ENCODE measurements at places on chromosomes 3 and 15. TPM values are rescaled to one million over a fixed set of nuclear protein-coding genes. Genes with fewer than 3 reads are reported as not detected.

DNA sequence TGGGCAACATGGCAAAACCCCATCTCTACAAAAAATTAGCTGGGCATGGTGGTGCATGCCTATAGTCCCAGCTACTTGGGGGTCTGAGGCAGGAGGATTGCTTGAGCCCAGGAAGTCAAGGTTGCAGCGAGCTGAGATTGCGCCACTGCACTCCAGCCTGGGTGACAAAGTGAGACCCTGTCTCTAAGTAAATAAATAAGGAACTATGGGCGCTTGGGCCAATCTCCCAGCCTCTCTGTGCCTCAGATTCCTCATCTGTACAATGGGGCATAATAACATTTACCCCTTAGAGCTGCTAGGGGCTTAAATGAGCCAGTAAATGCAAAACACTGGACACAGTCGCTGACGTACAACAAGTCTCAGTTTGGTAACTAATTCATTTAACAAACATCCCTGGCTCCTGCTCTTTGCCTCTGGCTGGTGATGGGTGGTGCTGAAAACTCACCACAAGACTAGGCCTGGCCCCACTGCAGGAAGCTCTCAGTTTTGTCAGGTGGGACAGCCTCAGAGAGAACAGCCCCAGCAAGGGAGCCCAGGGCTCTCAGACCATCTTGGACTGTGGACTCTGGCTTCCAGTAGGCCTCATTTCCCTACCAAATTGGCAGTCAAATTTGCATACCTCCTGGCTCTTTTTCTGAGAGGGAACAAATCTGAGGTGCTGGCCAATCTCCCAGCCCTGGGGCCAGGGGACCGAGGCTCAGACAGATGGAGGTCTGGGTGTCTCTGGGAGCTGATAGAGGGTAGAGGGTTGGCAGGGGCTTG, 6.4 kb upstream of the TBC1D2B start:
- DNase-seq: no peak

ANKRD63 gene
- total RNA-seq: 0.92 TPM

CYP8B1 gene
- not detected for total RNA-seq

DNA sequence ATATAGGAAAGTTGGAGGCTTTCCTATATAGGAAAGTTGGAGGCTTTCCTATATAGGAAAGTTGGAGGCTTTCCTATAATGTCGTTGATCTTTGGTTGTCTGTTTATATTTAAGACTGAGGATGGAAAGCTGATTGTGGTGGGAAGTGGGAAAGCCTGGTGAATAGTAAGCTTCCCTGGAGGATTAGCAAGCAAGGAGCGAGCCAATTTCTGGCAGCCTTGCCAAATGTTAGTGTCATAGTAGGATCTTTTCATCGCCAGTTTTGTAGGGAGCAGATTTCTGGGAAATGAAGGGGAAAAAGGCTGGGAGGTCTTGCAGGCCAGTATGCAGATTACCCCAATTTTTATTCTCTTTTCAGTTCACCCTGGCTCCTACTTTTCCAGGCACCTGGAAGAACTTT, 39.9 kb upstream of the CCNL1 start:
- DNase-seq: no peak

DNA sequence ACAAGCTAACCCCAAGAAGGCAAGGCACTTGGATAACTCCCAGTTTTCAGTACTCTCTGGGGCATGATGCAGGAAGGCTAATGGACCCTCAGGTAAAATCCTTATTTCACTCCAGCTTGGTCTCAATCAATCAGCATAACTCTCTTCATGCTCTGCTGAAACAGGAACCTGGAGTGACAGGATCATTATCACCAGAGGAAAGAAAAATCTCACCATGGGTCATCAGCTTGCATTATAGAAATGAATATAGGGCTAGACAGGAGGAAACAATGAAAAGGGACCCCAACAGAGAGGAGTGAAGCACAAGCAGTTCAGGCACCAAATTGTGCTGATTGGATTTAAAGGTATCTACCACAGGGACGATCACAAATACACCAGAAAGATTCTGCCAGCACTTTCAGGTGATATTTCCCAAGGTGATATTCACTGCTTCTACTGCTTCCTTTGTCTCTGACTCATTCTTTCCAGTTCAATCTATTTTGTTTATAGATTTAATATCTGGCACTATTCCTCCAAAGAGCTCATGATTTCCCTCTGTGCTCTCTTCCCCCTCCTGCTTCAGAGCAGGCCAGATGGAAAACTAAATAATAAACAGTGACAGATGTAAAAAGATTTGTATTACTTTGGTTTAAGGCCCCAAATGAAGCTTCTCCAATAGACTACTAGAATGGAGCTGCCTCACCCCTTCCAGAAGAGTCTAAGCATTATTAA, 22.9 kb upstream of the THUMPD3 start:
- DNase-seq: no peak

DNA sequence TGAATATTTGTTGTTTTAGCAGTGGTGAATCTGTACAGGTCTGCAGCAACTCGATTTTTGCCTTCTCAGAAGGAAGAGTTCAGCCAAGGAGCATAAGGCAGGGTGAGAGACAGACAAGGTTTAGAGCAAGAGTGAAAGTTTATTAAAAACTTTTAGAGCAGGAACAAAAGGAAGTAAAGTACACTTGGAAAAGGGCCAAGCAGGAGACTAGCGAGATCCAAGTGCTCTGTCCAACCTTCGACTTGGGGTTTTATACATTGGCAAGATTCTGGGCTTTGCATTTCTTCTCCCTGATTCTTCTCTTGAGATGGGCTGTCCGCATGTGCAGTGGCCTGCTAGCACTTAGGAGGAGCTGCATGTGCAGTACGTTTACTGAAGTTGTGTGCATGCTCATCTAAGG, 46.7 kb upstream of the AADACL2 start:
- no peak for DNase-seq

HRG gene
- total RNA-seq: not detected

GRCh38 chr15:34323217-34323616, 14.4 kb downstream of the SLC12A6 start:
- no peak for DNase-seq

GRCh38 chr3:63364495-63364894, 86.4 kb downstream of the SYNPR start:
- DNase-seq: no peak

DNA sequence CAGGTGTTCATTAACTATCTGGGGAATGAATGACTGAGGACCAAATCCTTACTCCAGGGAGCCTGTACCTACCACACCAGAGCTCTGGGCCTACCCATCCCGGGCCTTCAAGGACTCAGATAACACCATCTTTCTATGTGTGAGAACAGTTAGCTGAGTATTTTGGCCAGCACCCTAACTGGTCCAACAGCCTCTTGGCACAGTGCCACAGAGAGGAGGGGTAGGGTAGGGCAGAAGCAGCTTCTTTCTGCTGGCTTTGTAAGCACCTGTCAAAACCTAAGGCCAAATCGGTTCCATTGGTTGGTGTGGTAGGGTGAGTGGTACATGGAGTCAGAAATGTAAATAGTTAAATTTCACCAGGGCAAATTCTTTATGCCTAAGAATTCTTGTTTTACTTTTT, 26.7 kb downstream of the ISL2 start:
- DNase-seq: no peak

SEMA6D gene
- 17.7 TPM for total RNA-seq

GRCh38 chr3:129585949-129586657, 20.4 kb downstream of the PLXND1 start:
- no peak for DNase-seq

GRCh38 chr3:136657526-136657925, 94.7 kb downstream of the STAG1 start:
- no peak for DNase-seq

GRCh38 chr3:146746190-146746589, 141.0 kb upstream of the PLSCR5 start:
- no peak for DNase-seq

DNA sequence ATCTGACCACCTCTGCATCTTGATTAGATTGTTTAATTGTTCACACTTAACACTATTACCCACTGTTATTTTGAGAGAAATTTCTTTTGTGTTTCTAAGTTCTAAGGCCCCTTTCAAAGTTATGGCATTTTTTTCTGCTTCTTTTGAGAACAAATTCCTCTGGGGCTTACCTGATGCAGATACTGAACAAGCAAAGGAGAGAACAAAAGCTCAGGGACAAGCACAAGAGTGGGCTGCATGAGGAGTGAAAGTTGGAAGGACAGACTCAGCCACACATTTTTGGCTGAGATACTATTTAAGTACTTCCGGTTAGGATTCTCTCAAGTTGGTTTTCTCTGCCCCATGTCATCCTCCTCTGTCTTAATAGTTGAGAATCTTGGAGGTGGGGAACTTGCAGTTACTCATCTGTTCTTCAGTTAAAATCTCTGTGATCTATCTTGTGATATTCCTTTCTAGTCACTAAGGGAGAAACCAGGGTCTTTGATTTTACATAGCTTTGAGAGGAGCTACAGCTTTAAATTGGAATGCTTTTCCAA, 54.7 kb downstream of the CMTM6 start:
- DNase-seq: no peak

GRCh38 chr15:51619331-51620035, 3.1 kb downstream of the DMXL2 start:
- DNase-seq: no peak

DNA sequence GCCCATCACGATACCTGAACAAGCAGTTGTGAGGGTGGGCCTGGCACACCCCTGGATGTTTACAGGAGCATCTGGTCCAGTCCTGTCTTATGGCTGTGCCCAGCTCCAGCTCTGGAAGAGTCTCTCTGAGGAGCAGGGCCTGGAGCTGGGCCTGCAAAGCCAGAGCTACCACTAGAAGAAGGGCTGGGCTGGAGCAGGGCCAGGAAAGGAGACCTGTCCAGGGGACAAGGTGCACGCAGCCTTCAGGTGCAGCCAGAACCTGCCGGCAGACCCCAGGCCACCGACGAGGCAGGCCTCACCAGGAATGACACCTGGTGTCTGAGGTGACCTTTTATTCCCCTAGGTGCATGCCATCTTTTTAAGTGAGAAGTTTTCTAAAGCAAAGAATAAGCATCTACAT, 8.4 kb upstream of the BCL2L10 start:
- DNase-seq: no peak

- DNase-seq: no peak
Observed at GRCh38 chr3:111333642-111334041, 208.4 kb upstream of the CD96 start.

GRCh38 chr3:57816471-57817095, 60.5 kb downstream of the SLMAP start:
- no peak for DNase-seq

CPN2 gene
- 2.3 TPM for total RNA-seq

DNA sequence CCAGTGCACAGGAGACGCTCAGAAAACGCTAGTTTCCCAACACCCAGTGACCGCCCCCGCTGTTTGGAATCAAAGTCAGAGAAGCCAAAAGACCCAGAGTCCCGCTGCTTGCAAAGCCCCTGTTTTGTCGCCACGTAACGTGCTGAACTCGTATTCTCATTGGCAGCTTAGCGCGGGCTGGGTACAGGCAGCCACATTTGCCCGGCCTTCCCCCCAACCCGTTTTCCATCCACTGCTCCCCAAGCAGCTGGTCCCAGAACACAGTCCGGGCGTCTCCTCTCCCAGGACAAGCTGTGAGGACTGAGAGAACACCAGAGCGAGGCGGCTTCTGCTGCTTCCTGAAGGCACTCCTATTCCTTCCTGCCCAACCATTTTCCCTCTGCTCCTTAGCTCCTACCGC, 54.8 kb downstream of the RASGRF1 start:
- no peak for DNase-seq

- no peak for DNase-seq
Observed at GRCh38 chr3:142087676-142088075, 61.7 kb downstream of the TFDP2 start.

Data from Right ventricle myocardium inferior (tissue), 1 donor.